ENCODE measurements at places on chromosomes 7 and 10. TPM values are rescaled to one million over a fixed set of nuclear protein-coding genes. Genes with fewer than 3 reads are reported as not detected.

Gene FXYD4
- not detected for total RNA-seq

- H3K27ac ChIP-seq, result no peak overlapping the region
- no peaks in the 10 kb centered on the region for H3K4me1 ChIP-seq
- no peaks in the 10 kb centered on the region for H3K36me3 ChIP-seq
- no peak for DNase-seq
- no peak overlapping the region for H3K4me3 ChIP-seq
- no peaks in the 10 kb centered on the region for H3K27me3 ChIP-seq
These were observed 41.9 kb downstream of the PDGFA start for GRCh38 chr7:477626-478220.

DNA sequence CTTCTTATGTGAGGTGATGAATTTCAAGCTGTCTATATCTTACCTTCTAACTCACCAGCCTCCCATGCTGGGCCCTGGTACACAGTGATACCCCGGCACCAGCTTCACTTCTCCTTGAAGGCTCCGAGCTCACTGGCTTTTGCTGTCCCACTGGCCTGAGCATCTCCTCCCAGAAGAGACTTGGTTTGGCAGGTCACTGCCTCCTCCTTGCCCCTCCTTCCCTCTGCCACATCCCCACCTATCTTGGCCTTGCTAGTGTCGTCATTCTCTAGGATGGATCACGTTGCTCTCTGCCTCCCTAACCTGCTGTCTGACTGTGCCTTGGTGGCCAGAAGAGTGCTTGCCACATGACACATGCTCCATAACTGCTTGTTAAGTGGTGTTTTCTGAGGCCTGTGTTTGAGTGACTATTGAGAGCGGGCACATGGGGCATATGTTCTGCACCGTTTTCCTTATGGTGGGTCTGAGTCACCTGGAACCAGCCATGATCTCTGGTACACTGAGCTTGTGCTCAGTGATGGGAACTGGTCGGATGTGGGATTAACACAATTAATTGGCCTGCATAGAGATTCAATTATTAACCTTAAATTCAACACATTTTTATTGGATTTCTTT lies 86.5 kb downstream of the TMEM178B start:
- H3K4me1 ChIP-seq, result no peaks in the 10 kb centered on the region
- DNase-seq, result no peak
- no peak overlapping the region for H3K27ac ChIP-seq
- no peaks in the 10 kb centered on the region for H3K27me3 ChIP-seq
- H3K36me3 ChIP-seq, result no peaks in the 10 kb centered on the region

Gene PILRB
- total RNA-seq, result 54.2 TPM

- H3K27ac ChIP-seq, result no peak overlapping the region
- no peak overlapping the region for H3K4me3 ChIP-seq
- H3K4me1 ChIP-seq, result no peaks in the 10 kb centered on the region
- H3K27me3 ChIP-seq, result no peaks in the 10 kb centered on the region
These were observed 263.0 kb upstream of the NEBL start for GRCh38 chr10:21160116-21160515.

Gene ATG9B
- total RNA-seq, result 0.55 TPM

GRCh38 chr10:73962386-73962785 lies 35.5 kb upstream of the VCL start:
- no peak overlapping the region for H3K27ac ChIP-seq
- no peak for DNase-seq
- no peak overlapping the region for H3K4me3 ChIP-seq
- H3K27me3 ChIP-seq, result no peaks in the 10 kb centered on the region
- no peaks in the 10 kb centered on the region for H3K4me1 ChIP-seq

All from uterus (tissue), 4 donors.